Sigmoid colon (tissue), 7 donors: ENCODE measurements at places on chromosomes 2 and 18. TPM values are rescaled to one million over a fixed set of nuclear protein-coding genes. Genes with fewer than 3 reads are reported as not detected.
A peak's percentile ranks its signal among the peaks of the same experiment; 100 is the strongest.

GRCh38 chr2:74253971-74254310 lies 55.5 kb downstream of the MTHFD2 start:
- no peak overlapping the region for H3K27ac ChIP-seq
- DNase-seq = no peak
- no peaks in the 10 kb centered on the region for H3K27me3 ChIP-seq
- no peaks in the 10 kb centered on the region for H3K36me3 ChIP-seq
- H3K4me1 ChIP-seq = no peaks in the 10 kb centered on the region
- H3K4me3 ChIP-seq = no peak overlapping the region

DNA sequence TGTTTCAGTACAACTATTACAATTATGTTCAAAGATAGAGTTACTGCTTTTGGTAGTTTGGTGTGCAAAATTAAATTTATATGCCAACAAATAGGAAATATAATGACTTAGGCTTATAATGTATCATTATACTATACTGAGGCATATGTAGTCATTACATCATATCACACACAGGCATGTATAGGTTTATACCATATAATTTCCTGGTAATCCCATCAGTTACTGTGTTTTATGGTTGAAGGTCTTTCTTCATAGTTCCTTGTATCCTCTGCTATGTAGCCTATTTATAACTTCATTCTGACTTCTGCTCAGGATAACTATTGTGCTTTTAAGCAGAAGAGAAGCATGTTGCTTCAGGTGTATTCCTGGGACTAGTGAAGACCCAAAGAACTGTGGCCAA lies 110.5 kb downstream of the ZNF407 start:
- no peaks in the 10 kb centered on the region for H3K27me3 ChIP-seq
- DNase-seq = no peak
- H3K27ac ChIP-seq = no peak overlapping the region
- no peak overlapping the region for H3K4me3 ChIP-seq
- H3K36me3 ChIP-seq = no peaks in the 10 kb centered on the region
- no peaks in the 10 kb centered on the region for H3K4me1 ChIP-seq

- H3K4me1 ChIP-seq = no peaks in the 10 kb centered on the region
- no peak overlapping the region for H3K27ac ChIP-seq
- peak; percentile 15 for DNase-seq
- peaks cover 3% of the 10 kb centered on the region for H3K36me3 ChIP-seq
- no peak overlapping the region for H3K4me3 ChIP-seq
Measured at GRCh38 chr2:232260075-232260474, 118.5 kb upstream of the ALPP start.

- H3K27me3 ChIP-seq = no peaks in the 10 kb centered on the region
- no peaks in the 10 kb centered on the region for H3K36me3 ChIP-seq
- no peak overlapping the region for H3K27ac ChIP-seq
- no peak for DNase-seq
- peaks cover 2% of the 10 kb centered on the region for H3K4me1 ChIP-seq
Measured at GRCh38 chr18:31072175-31072574, 29.6 kb upstream of the DSC3 start.

- no peak for DNase-seq
- H3K27me3 ChIP-seq = no peaks in the 10 kb centered on the region
- H3K36me3 ChIP-seq = no peaks in the 10 kb centered on the region
- no peaks in the 10 kb centered on the region for H3K4me1 ChIP-seq
Measured at GRCh38 chr2:227153307-227153706, 10.7 kb downstream of the COL4A4 start.

DNA sequence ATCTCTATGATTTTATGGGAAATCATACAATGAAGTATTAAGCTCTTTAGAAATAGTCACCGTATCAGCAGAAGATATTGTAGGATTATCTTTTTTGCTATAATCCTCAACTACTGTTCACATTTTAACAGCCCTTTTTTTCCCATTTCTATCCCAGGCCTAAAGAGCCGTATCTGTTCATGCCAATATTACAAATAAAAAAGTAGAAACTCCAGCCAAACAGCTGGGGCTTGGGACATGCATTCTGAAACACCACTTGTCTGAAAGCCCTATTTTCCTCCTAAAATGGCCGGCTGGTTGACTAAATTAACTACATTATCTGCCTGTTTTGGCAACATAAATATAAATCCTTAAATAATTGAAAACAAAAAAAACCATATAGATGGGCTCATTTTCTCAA lies 477.8 kb downstream of the CDH2 start:
- no peak overlapping the region for H3K27ac ChIP-seq
- H3K27me3 ChIP-seq = no peaks in the 10 kb centered on the region
- DNase-seq = no peak
- no peaks in the 10 kb centered on the region for H3K36me3 ChIP-seq
- H3K4me3 ChIP-seq = no peak overlapping the region

GRCh38 chr2:45119855-45120254 lies 110.6 kb upstream of the SIX2 start:
- H3K27me3 ChIP-seq = no peaks in the 10 kb centered on the region
- H3K4me3 ChIP-seq = no peak overlapping the region
- H3K4me1 ChIP-seq = no peaks in the 10 kb centered on the region
- H3K27ac ChIP-seq = no peak overlapping the region
- DNase-seq = no peak

- no peak for DNase-seq
- peaks cover 13% of the 10 kb centered on the region for H3K4me1 ChIP-seq
- no peak overlapping the region for H3K27ac ChIP-seq
- no peaks in the 10 kb centered on the region for H3K36me3 ChIP-seq
Measured at GRCh38 chr18:9507565-9508088, 32.3 kb downstream of the RALBP1 start.

- H3K36me3 ChIP-seq = no peaks in the 10 kb centered on the region
- no peak overlapping the region for H3K27ac ChIP-seq
- H3K4me1 ChIP-seq = no peaks in the 10 kb centered on the region
- no peaks in the 10 kb centered on the region for H3K27me3 ChIP-seq
- no peak overlapping the region for H3K4me3 ChIP-seq
Measured at GRCh38 chr18:54415086-54415485, 57.4 kb downstream of the C18orf54 start.

GRCh38 chr2:197251576-197251975 lies 59.0 kb downstream of the ANKRD44 start:
- H3K36me3 ChIP-seq = no peaks in the 10 kb centered on the region
- H3K4me1 ChIP-seq = peaks cover 77% of the 10 kb centered on the region
- H3K27ac ChIP-seq = no peak overlapping the region
- DNase-seq = no peak
- no peak overlapping the region for H3K4me3 ChIP-seq

- H3K27ac ChIP-seq = no peak overlapping the region
- peak; percentile 57 for DNase-seq
- H3K4me3 ChIP-seq = no peak overlapping the region
- no peaks in the 10 kb centered on the region for H3K4me1 ChIP-seq
- no peaks in the 10 kb centered on the region for H3K36me3 ChIP-seq
- H3K27me3 ChIP-seq = no peaks in the 10 kb centered on the region
Measured at GRCh38 chr2:8574196-8575037, 107.4 kb upstream of the ID2 start.

GRCh38 chr2:31558401-31559295 lies 22.1 kb downstream of the SRD5A2 start:
- H3K4me1 ChIP-seq = no peaks in the 10 kb centered on the region
- H3K4me3 ChIP-seq = no peak overlapping the region
- no peak for DNase-seq
- no peaks in the 10 kb centered on the region for H3K36me3 ChIP-seq

DNA sequence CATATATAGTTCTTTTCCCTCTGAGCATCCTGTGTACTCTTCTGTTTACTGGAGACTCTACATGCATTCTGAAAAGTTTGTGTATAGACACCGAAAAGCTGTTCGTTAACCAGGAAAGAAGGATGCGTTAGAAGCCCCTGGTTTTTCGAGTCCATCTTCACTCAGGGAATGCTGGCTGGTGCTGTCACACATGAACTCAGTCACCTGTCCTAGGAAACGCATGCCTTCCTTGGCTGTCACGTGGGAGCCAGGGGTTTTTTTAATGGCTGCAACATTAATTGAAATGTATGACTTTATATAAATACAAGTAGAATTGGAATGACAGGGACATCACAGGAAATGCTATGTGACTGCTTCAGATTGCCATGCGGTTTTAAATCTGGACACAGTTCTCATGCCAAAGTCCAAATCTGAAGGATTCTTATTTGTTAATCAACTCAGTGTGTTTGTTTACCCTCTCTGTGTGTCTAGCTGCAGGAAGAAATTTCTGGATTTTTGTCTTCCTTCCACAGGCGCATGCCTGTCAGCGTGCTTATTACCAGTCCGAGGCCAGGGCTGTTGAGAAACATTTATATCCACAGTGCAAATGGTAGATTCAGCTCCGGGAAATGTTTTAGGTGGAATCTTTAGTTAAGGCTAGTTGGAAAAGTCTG lies 2.6 kb downstream of the RAMP1 start:
- H3K4me3 ChIP-seq = no peak overlapping the region

Gene CYS1
- 7.5 TPM for total RNA-seq

Gene DCC
- total RNA-seq = 0.81 TPM

Gene DNAJC5G
- 1.7 TPM for total RNA-seq

Gene TP53I3
- total RNA-seq = 8.0 TPM

Gene RGPD3
- total RNA-seq = 0.82 TPM

Gene MEIS1
- 133 TPM for total RNA-seq

Gene SLC9A4
- not detected for total RNA-seq

Gene ADRA2B
- 0.54 TPM for total RNA-seq

Gene MREG
- total RNA-seq = 0.99 TPM
